ENCODE measurements at places on chromosomes 2 and 18.

- DNase-seq = no peak
Measured at GRCh38 chr2:3205845-3206244, 171.8 kb downstream of the EIPR1 start.

GRCh38 chr2:71882949-71883472 is 264.7 kb downstream of the CYP26B1 start:
- peak; percentile 80 for DNase-seq

DNA sequence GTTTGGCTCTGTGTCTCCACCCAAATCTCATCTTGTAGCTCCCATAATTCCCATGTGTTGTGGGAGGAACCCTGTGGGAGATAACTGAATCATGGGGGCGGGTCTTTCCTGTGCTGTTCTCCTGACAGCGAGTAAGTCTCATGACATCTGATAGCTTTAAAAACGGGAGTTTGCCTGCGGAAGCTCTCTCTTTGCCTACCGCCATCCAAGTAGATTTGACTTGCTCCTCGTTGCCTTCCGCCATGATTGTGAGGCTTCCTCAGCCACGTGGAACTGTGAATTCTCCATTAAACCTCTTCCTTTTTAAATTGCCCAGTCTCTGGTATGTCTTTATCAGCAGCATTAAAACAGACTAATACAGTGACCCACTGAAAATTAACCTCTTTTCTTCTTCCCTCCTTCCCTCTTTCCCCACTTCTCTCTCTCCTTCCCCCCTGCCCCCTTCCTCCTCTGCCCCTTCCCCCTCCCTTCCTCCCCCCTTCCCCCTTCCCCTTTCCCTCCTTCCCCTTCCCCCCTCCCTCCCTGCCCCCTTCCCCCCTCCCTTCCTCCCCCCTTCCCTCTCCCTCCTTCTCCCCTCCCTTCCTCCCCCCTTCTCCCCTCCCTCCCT is 818.8 kb downstream of the SLC4A3 start:
- no peak for DNase-seq

DNA sequence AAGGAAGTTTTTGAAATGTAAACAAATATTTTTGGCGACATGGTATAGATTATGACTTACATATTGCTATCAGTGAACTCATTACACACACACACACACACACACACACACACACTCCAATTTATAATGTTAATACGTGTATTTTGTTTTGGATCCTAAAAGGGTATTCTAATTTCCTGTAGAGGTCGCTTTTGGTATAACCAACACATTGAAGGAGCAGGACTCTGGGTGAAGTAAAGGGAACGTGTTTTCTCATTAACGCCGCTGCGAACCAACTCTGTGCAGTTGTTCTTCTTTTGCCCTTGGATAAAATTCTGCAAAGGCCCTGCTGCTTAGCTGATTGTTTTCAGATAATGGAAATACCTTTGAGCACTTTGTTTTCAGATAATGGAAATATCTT is 190.4 kb downstream of the PMAIP1 start:
- DNase-seq = no peak

- no peak for DNase-seq
Measured at GRCh38 chr2:46656640-46657039, 177.3 kb downstream of the TMEM247 start.

- no peak for DNase-seq
Measured at GRCh38 chr2:58502931-58503330, 261.8 kb upstream of the FANCL start.

GRCh38 chr2:205800773-205801172 is 118.5 kb downstream of the NRP2 start:
- no peak for DNase-seq

All from RWPE1 (cell line).